ENCODE measurements at places on chromosomes 11 and 22.

- no peak for DNase-seq
These were observed 3.6 kb upstream of the ARRB1 start for GRCh38 chr11:75355051-75355450.

GRCh38 chr11:131378931-131379330 lies 8.5 kb downstream of the NTM start:
- DNase-seq = no peak

- no peak for DNase-seq
These were observed 20.0 kb upstream of the POLD3 start for GRCh38 chr11:74572349-74572748.

GRCh38 chr22:29798318-29798717 lies 31.1 kb downstream of the UQCR10 start:
- DNase-seq = no peak

GRCh38 chr22:50084614-50085021 lies 608 bp downstream of the MLC1 start:
- no peak for DNase-seq

DNA sequence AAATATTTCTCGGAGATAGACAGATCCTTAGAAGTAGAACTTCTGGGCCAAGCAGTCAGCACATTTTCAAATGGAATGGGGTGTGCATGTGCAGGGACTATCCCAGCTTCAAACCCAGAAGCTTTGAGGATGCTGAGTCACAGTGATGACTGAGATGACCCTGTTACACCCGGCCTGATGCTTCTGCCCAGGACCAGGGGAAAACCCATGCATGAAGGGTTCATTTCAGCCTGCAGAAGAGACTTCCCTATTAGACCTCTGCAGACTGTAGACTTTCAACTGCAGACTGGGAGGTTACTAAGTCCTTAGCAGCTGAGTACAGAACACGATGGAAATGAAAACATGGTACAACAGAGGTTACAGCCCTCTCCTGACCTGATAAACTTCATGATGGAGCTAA lies 3.6 kb upstream of the OR2AT4 start:
- DNase-seq = no peak

DNA sequence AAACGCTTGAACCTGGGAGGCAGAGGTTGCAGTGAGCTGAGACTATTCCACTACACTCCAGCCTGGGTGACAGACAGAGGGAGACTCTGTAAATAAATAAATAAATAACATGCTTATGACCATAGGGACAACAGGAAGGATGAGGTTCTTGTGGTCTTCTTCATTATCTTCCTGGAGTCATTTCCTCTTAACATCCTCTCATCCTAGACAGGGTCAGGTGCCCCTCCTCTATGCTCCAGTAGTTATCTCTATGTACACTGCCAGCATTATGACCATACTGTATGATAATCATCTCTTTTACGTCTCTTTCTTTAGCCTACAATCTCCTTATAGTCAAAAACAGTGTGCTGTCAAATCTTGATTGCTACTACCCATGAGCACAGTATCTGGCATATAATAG lies 17.7 kb downstream of the RAB30 start:
- no peak for DNase-seq

DNA sequence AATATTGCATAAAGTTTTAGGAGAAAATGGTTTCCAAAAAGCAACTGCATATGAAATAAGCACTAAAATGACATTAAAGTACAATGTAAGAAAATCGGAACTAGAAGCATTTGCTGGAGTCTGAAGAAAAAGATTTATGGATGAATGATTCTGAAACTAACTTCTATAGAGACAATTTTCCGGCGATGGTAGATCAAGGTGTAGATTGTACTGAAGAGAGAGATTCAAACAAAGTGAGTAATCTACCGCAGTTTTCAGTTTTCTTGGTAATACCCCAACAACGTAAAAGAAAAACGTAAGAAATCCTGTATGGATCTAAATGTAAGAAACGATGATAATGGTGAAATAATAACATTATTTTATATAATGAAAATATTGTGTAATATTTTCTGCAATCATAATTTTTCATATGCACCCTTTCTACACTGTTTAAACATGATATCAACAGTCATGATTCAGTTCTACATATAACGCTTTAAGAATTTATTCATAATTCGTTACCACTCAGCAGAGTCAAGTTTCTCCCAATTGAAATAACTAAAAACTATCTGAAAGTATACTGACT lies 1.8 kb upstream of the CDPF1 start:
- no peak for DNase-seq

DNA sequence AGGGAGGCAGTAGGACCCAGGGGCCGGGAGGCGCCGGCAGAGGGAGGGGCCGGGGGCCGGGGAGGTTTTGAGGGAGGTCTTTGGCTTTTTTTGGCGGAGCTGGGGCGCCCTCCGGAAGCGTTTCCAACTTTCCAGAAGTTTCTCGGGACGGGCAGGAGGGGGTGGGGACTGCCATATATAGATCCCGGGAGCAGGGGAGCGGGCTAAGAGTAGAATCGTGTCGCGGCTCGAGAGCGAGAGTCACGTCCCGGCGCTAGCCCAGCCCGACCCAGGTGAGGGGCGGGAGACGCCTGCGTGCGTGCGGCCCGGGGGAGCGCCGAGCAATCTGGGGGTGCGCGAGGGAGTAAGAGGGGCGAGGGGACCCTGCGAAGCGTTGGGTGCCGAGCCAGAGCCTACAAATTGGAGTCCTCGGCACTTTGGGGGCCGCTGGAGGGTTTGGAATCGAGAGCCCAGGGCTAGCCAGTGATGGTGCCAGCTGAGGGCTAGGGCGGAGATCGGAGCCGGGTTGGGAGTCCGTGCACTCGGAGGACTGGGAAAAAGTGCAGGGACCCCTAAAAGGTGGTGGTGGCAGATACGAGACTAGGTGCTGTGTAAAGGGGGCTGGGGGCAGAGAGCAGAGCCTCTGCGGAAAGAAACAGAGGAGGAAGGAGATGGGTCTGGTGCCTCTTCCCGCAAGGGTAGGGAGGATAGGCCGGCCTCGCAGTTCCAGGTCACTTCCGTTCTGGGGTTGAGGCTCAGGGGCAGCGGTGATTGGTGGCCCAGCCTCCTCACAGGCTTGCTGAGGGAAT lies at the start of gene SERPINH1:
Gene SERPINH1, plus strand, starts transcription at position 206 of the 788 bp plus-strand sequence. CDS start 4,097 bp downstream, outside the sequence.
- peak; percentile 56 for DNase-seq

- DNase-seq = no peak
These were observed 25.4 kb downstream of the TPBGL start for GRCh38 chr11:75265851-75266531.

- DNase-seq = no peak
These were observed 9.4 kb upstream of the TRIM29 start for GRCh38 chr11:120147094-120147949.

- DNase-seq = no peak
These were observed 92.3 kb upstream of the TEAD1 start for GRCh38 chr11:12581923-12582322.

DNA sequence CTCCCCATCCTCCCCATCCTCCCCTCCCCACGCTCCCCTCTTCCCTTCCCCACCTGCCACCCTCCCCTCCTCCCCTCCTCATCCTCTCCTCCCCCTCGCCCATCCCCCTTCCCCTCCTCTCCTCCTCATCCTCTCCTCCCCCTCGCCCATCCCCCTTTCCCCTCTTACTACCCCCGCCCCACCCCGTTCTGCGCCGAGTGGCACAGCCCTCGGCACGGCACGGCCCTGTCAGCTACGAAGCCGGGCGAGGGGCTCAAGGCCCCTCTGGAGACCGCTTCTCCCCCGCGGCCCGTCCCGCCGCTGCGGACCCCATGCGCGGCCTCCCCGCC lies 449.9 kb downstream of the OPCML start:
- DNase-seq = no peak

DNA sequence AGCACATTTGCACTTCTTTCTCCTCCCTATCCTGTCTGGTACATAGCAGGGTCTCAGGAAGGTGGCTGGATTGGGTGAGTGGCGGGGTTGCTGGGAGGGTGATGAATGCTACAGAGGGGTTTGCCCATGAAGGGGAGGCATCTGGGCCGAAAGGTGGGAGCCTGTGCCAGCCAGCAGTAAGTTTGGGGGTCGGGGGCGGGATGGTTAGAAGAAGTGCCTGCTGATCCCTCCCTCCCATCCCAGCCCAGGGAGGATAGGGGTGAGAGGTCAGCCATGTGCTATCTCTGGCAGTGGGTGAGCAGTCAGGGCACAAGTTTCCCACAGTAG lies 2.8 kb downstream of the CD82 start:
- no peak for DNase-seq

DNA sequence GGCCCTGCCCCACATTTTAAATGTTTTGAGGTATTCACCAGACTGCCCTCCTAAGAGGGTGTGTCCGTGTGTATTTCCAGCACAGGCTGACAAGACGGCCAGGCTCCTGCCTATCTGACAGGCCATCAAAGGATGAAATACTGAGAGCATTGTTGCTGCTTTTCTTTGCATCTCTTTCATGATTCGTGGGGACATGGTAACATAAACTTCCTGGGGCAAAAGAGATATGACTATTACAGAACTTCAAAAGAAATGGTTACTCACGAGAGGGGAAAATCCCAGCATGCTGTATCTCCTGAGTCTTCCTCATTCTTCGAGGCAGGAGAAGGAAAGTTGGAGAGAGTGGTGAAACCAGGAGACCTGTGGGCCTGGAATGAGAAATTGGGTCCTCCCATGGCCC lies 10.3 kb upstream of the BIK start:
- no peak for DNase-seq

GRCh38 chr11:128421577-128422330 lies 165.6 kb downstream of the ETS1 start:
- DNase-seq = no peak

GRCh38 chr11:113603277-113604059 lies 102.6 kb downstream of the TMPRSS5 start:
- DNase-seq = no peak

DNA sequence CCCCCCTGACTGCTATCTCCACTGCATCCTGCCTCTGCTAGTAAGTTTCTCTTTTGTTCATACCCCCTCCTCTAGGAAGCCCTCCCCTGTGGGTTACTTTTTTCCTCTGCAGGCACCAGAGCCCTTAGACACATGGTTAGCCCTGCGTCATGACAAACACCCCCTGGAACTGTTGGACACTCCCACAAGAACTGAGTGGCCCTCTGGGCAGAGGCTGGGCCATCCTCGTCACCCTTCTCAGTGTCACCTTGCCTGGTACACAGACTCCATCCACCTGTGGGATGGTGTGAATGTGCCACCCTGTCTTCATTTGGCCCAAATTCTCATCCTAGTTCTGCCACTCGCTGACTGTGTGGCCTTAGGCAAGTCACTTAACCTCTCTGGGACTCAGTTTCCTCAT lies 4.1 kb upstream of the RAB3IL1 start:
- DNase-seq = no peak

DNA sequence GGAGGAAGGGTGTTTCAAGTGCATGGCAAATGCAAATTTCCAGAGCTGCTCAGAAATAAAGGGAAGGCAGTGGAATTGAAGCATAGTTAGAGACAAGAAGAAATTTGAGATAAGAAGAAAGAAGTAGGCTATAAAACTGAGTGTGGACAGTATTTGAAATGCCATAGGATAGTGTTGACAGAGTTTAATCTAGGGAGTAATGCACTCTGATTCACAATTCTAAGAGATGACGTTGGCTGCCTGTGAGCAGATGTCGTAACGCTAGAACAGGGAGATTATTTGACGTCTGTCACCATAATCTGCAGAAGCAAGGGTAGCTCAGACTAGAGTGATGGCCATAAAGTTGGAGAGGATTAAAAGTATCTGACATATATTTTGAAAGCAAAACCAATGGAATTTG lies 389.9 kb upstream of the KIRREL3 start:
- DNase-seq = no peak

- no peak for DNase-seq
These were observed 2.2 kb downstream of the CADM1 start for GRCh38 chr11:115501893-115502589.

- DNase-seq = no peak
These were observed 5.3 kb downstream of the ADA2 start for GRCh38 chr22:17213976-17214375.

GRCh38 chr11:116853461-116854073 lies 16.1 kb upstream of the APOA1 start:
- no peak for DNase-seq

DNA sequence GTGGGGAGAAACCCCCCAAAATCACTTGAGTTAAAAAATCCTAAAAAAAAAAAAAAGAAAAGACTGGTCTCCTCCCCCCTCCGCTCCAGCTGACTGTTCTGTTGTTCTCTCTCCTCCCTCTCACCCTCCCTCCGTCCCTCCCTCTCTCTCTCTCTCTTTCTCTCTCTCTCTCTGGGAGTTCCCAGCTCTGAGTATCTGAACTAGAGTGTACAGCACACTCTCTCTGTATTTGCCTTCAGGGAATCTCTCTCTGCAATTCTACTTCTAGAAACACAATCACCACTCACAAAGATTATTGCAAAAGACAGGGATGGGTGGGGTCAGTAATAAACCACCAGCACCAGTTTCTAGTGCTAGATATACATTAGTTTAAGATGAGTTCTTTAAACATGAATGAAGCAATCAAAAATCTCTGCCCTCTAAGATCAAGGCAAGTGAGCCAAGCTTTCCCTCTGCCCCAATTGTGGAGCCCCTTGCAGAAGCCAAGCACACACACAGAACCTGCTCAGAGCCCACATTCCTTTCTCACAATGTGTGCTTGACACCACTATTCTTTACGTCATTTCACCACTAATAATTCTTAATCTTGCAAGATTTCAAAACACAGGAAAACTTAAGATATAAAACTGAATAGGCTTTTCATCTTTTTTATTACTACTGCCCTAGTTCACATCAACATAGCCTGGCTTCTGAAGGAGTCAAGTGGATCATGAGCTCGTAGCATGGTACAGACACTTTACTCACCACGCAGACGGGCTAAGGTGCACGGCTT lies 133.5 kb downstream of the RBFOX2 start:
- DNase-seq = peak; percentile 43

GRCh38 chr22:50583294-50583861 lies 729 bp upstream of the CHKB start:
- DNase-seq = peak; percentile 42

GRCh38 chr11:27388869-27389268 lies 25.9 kb upstream of the CCDC34 start:
- DNase-seq = no peak

- DNase-seq = no peak
These were observed 55.3 kb downstream of the CACNA1I start for GRCh38 chr22:39625569-39626537.

GRCh38 chr11:64608046-64608445 lies 17.0 kb downstream of the SLC22A12 start:
- DNase-seq = no peak

DNA sequence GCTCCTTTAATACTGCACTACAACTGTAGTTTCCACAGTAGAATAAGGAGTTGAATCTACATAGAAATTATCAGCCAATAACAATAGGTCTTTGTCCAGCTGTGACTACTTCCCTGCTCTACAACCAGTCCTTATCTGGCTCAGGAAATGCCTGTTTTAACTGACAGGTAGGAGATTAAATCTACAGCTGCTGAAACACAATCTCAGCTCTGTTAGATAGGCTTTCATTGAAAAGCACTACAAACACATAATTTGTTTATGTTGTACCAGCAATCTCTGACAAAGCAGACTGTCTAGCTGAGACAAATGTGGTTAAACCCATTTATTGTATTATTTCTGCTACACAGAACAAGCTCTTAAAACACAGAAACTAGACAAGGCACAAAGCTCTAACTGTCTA lies 230.0 kb downstream of the SOX6 start:
- no peak for DNase-seq
